ENCODE measurements at places on chromosomes 16 and 17.
A peak's percentile ranks its signal among the peaks of the same experiment; 100 is the strongest.

DNA sequence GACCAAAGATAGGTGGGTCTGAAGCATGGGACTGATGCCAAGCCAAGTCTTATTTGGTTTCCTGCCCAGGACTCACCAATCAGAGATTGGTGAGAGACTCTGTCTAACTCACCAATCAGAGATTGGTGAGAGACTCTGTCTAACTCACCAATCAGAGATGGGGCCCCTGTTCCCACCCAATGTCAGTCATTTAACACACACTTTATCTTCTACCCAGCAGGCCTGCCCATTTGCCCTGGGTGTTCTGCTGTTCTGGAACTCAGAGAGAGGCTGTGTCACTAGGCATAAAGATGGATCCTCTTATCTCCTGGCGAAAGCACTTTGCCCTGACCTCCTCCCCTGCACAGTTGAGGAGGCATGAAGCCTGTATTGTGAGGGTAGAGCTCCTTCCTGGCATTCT, 5.4 kb upstream of the RHOT1 start:
- DNase-seq: no peak

DNA sequence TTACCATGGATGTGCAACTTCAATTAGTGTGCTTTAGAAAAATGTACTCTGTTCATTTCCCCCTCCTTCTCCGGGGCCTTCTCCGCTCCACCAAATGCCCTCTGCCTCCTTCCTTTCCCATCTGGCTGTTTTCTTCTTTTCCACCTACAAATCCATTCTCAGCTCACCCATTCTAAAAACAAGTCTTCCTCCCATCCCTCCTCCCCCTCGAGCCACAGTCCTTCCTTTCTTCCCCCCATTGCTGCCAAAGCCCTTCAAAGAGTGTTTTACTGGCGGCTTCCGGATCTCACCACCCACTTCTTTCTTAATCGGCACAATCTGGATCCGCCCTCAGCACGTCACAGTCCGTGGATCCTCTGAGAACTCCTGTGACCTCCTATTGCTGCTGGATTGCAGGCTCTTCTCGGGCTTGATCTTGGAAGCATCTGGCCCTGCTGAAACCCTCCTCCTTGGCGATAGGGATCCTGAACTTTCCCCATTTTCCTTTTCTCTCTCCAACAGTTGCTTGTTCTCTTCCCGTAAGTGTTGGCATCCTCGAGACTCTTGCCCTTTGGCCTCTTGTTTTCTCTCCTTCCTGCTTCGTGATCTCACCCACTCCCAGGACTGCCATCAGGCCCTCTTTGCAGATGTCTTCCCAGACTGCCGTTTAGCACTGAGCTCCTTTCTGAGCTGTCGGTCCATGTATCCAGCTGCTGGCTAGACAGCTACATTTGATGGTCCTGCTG, 36.0 kb upstream of the FBXO47 start:
- DNase-seq: no peak

DNA sequence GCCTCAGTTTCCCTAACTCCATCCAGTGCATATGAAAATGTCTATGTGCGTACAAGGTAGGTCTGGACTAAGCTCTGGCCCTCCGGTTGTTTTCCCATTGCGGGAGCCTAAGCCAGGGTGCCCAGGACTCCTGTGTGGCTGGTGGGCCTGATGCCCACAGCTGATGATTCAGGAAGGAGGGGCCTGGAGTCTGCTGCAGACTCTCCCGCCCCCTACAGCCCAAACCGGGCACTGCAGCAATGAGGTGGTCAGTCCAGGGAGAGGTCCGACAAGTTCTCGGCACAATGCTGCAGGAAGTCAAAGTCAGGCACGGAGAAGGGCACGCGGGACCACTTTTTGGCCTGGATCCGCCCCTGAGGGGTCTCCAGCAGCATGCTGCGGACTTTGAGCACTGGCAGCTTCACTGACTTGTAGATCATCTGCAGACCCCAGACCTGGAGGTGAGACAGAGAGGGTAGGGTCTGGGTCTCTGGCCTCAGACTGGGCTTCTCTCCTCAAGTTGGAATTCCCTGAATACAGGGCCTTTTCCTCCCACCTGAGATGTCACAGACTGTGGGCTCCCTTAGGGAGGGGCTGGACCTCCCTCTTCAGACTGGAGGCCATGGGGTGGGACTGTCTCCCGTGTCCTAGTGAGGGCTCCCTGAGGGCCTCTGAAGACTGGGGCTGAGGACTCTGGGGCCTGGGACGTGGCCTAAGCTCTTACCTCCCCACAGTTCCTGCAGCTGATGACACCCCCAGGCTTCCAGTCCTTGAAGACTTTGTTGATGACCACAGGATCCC, 3.4 kb upstream of the ZNF385C start:
- DNase-seq: peak; percentile 28

GRCh38 chr16:49755716-49756505, 100.0 kb downstream of the ZNF423 start:
- no peak for DNase-seq

DNA sequence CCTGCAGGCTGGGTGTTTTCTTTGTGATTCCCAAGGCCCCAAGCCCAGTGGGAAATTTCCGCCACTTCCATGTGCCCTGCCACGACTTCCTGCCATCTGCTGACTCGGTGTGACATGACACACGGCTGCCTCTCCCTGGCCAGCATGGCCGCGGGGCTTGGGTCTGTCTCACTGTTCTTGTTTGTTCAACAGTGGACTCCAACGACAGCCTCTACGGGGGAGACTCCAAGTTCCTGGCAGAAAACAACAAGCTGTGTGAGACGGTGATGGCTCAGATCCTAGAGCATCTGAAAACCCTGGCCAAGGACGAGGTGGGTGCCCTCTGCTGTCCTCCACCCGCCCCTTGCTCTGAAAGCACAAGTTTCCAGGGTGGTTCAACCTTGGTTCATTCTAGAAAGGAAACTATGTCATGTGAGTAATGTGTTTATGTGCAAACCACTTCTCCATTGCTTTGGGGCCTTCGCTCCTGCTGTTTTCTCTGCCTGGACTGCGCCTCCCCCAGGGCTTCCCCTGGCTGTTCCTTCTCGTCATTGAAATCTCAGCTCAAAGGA, 26.8 kb downstream of the KNOP1 start:
- no peak for DNase-seq

DNA sequence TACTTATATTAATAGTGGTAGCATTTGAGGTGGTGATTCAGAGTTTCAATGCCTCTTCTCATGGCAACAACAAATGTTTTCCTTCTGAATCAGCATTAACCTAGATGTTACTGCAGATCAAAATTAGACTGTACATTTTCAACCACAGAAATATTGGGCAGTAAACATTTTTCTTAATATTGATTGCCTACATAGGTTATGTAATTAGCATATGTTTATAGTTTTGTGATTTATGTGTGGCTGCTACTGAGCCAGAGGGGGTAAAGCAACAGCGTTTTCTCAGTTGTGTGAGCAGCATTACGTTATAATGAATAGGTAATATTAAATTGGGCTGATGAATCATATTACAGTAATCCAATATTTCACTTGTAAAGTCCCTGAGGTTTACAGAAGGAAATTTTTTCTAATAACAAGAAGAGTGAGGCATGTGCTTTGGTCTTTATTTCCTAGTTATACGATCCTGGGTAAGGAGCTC, 18.8 kb upstream of the BMERB1 start:
- peak; percentile 24 for DNase-seq

DNA sequence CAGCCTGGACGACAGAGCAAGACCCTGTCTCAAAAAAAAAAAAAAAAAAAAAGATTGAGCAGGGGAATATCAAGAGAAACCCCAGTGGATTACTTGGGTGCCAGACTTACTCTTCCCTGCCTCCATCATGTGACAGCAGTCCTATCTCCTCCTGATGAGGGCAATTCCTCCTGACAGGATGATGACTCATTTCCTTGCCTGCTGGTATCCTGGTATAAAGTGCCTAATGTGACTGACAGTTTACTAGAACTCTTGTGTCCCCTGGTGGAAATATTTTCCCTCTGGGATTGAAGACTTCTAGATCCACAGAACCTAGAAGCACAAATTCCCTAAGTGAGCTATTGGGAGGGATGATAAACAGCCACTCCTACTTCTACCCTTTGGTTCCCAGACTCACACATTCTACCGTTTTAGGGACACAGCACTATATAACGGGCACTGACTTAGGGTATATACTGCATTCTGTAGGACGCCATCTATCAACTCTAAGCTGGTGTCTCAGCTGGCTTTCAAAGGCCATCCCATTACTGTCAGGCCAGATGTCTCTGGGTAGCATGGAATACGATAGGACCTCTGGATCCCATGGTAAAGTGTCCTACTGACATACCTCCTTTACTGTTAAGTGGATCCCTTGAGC, 114.6 kb upstream of the MED13 start:
- peak; percentile 58 for DNase-seq

GRCh38 chr16:79067600-79067999, 532.9 kb downstream of the MAF start:
- no peak for DNase-seq

GRCh38 chr17:49618028-49618611, 42.4 kb downstream of the NXPH3 start:
- DNase-seq: no peak

DNA sequence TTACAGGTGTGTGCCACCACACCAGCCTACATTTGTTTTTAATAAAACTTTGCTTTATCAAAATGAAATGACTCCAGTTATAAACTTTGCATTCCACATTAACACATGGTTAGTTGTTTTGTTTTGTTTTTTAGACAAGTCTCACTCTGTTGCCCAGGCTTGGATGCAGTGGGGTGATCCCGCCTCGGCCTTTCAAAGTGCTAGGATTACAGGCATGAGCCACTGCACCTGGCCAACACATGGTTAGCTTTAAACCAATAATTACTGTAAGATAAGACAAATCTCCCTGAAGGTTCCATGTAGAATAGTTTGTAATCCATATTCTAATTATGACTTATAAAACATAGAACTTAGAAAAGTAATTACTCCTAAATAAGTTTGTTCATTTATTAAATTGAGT, 89.8 kb upstream of the MED13 start:
- no peak for DNase-seq

DNA sequence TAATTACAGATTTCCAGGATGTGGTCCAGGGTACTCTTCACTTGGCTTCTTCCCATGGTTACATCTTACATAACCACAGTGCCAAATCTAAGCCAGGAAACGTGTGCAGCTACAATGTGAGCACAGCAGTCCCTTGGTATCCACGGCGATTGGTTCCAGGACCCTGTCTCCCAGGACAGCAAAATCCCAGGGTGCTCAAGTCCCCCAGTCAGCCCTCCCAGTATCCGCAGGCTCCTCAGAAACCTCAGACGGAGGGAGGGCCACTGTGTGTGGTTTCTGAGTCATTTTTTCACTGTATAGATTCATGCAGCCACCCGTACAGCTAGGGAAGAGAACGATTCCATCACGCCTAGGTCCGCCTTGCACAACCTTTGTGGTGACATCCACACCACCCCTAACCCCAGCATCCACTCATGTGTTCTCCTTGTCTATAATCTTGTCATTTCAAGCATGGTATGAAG, 11.1 kb upstream of the ATP2C2 start:
- DNase-seq: no peak

DNA sequence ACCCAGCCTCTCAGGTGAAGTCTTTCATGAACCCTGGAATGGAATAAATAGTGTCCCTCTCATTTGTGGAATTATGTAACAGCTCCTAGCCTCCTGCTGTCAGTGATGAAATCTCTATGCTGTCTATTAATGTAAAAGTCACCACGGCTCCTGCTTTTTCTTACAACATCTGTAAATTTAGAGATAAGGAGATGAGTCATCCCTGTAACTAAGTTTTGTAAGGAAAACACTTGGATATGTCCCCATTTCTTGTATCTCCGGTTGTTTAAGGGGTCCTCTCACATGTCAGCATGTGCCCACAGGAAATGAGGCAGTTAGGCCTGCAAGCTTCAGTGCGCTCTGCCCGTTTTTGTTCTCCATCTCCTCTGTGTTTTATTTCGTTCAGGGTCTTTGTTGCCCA, 2.8 kb upstream of the NAT9 start:
- DNase-seq: no peak

GRCh38 chr16:30921748-30922419, 1.5 kb upstream of the FBXL19 start:
- peak; percentile 60 for DNase-seq

DNA sequence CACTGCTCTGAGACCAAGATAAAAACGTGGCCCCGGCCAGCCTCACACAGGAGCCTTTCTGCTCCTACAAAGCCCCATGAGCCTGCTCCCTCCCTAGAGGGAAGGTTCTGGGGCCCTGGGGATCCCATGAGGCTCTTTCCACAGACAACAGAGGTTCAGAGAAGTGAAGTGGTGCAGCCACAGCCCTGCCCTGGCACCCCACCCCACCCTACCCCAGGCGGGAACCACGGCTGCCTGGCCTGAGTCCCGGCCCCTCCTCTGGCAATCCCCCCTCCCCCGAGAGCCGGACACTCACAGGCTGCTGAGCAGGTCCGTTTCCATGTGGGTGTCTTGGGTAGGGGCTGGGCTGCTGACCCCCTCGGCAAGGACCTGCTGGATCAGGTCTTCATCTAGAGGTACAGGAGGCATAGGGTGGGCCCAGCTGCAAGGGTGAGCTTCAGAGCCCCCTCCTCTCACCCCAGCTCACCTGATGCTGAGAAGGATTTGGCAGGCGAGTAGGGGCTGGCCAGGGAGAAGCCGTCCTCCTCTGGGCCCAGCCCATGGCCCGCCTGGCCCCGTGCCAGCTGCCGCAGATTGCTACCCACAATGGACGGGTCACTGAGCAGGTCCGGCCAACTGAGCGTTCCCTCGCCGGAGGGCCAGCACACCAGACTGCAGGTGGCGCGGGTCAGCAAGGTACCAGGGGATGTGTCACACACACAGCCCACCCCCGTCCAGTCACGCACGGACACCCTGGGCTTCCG, 38.7 kb downstream of the PKD1 start:
- DNase-seq: no peak

GRCh38 chr16:25100511-25100910, 11.0 kb upstream of the LCMT1 start:
- no peak for DNase-seq
